NCI-H2029 treated with DMSO at 0.1 percent for 48 hours (cell line): ENCODE measurements at places on chromosomes 16 and 17.

- DNase-seq = no peak
Measured at GRCh38 chr16:85195900-85196772, 83.9 kb upstream of the CIBAR2 start.

DNA sequence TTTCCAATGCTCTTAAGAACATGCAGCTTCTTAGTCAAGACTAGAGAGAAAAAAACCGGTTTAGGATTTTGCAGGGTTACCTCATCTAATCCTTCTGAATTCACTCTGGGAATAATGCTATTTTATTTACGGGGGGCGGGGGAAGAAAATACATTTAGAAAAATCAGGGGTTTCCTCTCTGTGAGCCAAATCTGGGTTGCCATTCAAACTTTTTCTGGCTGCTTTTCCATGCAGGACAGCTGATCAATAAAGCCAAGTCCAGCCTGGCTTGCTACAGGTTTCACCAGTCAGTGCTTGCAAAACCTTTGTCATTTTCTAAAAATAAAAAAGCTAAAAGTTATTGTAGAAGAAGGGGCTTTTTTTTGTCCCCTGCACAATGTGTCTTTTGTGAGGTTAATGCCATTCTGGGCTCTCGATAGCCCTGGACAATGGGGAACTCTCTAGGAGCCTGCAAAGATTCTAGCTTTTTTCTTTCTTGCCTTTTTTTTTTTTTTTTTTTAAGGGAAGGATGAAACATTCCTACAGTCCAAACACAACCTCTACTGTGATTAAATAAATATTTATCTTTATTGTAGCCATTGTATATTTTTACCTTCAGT, 13.1 kb upstream of the ZFHX3 start:
- no peak for DNase-seq

DNA sequence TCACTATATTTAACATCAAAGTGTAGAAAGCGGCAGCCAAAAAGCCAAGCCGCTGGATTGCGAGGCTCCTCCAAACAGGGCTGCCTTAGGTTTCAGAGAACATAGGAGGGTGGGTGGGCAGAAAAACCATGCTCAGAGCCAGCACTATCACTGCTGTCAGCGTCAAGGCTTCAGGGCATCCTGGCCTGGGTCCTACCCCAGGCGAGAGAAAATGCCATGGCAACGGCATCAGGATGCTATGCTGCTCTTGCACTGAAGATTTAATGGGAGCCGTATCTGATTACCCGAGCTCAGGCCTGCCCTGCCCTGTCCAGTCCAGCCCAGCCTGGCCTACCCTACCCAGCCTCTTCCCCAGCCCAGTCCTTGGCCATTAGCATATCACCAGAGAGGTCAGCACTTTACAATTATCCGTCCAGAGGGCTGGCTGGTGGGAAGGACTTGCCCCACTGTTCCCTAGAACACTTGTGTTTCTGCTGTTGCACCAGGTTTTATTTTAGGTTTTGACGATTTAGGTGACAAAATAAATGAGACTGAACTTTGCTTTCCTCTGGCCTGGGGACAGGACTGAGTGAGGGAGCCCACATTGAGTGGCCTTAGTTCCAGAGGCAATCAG, 61.1 kb downstream of the TOM1L2 start:
- no peak for DNase-seq

DNA sequence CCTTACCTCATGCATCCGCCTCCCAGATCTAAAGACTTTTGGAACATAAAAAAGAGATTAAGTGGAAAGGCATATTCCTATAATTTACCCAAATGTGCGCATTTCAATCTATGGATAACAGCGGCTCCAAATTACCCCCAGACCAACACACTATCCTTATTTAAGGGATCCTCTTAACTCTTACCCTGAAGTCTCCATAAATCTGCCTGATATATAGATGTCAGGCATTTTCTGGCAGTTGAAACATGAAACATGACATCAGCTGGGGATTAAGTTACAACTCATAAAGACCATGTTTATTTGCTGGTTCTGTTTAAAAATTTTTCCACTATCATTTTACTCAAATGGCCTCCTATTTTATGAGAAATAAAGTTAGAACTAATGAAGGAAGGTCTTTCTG, 478.5 kb upstream of the SALL1 start:
- DNase-seq = no peak

DNA sequence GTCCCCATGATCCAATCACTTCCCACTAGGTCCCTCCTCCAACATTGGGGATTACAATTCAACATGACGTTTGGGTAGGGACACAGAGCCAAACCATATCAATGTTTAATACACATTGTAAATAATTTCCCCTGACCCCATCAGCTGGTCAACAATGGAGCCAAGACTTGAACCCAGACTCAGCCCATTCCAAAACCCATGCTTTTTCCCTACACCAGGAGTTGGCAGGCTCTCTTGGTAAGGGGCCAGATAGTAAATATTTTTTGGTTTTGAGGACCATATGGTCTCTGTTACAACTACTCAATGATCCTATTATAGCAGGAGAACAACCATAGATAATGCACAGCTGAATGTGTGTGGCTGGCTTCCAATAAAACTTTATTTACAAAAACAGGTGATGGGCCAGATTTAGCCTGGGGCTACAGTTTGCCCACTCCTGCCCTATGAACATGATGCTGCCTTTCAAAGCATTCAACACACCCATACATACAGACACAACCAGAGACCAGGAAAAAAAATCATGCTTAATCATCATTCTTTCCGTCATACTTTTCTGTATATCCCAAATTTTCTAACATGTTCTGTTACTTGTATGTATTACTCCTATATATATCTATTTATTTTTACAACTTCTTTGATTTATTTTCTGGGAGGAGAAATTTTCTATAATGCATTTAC, 22.1 kb upstream of the MSI2 start:
- DNase-seq = peak; percentile 12

GRCh38 chr16:70604407-70605282, 41.7 kb upstream of the IL34 start:
- DNase-seq = no peak

GRCh38 chr17:74604200-74604599, 12.1 kb upstream of the CD300LD start:
- no peak for DNase-seq

- DNase-seq = no peak
Measured at GRCh38 chr17:67377488-67378453, 690 bp downstream of the PITPNC1 start.

- no peak for DNase-seq
Measured at GRCh38 chr16:65702707-65703402, 581.0 kb upstream of the CDH11 start.

DNA sequence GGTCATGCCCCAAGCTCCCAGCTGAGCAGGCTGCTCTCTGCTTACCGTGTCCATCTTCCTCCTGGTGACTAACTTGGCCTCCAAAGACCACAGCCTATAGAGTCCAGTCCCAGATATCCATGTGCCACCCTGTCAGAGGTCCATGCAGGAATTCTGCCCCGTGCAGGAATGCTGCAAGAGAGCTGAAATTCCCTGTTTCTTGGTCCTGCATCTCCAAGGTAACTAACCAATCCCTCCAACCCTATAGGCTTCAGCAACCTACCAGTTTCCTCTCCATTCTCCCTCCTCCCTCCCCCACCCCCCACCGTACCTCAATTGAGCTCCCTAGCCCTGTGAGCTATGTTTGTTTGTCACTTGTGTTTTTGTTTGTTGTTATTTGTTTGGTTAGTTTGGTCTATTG, 9.6 kb upstream of the MKS1 start:
- no peak for DNase-seq
